ENCODE measurements at places on chromosomes 2 and 18.
A peak's percentile ranks its signal among the peaks of the same experiment; 100 is the strongest.

DNA sequence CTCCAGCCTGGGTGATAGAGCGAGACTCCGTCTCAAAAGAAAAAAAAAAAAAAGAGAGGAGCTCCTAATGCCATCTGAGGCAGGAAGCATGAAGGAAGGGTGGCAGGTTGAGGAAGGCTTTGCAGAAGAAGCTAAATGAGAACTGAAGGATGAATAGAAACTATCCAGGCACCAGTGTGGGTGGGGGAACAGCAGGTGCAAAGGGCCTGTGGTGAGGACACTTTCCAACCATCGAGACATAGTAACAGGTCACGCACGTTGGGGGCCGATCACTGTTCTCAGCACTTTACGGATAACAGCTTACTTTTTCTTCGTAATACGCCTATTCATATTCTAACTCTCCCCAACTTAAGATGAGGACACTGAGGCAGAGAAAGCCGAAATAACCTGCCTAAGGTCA lies 58.4 kb downstream of the NGEF start:
- no peak for DNase-seq

GRCh38 chr2:73837847-73838585 lies 9.3 kb downstream of the STAMBP start:
- no peak for DNase-seq

GRCh38 chr2:42961385-42961811 lies 169.0 kb upstream of the HAAO start:
- DNase-seq: peak; percentile 74

- peak; percentile 33 for DNase-seq
Observed at GRCh38 chr2:196592331-196592910, 47.1 kb upstream of the CCDC150 start.

GRCh38 chr2:109102588-109103233 lies 26.3 kb upstream of the SH3RF3 start:
- no peak for DNase-seq

GRCh38 chr18:78978349-78979055 lies 1.1 kb upstream of the SALL3 start:
- peak; percentile 7 for DNase-seq

GRCh38 chr2:211623096-211623495 lies 915.5 kb downstream of the ERBB4 start:
- DNase-seq: no peak

DNA sequence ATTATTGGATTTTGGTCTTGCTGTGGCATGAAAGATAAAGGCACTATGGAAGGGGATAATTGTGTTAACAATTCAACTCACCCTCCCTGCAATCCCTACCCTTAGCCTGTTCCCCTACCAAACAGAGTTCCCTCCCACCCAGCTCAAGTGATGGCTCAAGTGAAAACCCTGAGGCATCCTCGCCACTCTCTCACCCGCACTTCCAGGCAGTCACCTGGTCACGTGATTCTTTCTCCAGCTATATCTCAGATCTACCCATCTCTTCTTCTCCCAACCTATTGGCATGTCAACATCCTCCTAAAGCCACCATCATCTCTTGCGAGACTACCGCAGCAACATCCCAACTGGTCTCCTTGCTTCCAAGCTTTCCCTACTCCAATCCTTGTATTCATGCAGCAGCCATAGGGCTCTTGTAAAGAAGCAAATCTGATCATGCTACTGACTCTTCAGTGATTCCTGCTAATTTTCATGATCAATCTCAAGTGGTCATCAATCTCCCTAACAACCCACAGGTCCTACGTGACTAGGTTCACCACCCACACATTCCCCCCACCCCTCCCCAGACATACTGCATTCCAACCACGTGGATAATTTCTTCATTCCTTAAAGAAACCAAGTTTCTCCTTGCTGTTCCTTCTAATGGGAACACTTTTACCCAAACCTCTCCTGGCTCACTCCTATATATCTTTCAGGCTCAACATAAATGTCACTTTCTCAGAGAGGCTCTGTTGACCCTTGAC lies 66.7 kb downstream of the MBD2 start:
- DNase-seq: no peak

- DNase-seq: no peak
Observed at GRCh38 chr18:59646963-59647307, 50.3 kb downstream of the CCBE1 start.

DNA sequence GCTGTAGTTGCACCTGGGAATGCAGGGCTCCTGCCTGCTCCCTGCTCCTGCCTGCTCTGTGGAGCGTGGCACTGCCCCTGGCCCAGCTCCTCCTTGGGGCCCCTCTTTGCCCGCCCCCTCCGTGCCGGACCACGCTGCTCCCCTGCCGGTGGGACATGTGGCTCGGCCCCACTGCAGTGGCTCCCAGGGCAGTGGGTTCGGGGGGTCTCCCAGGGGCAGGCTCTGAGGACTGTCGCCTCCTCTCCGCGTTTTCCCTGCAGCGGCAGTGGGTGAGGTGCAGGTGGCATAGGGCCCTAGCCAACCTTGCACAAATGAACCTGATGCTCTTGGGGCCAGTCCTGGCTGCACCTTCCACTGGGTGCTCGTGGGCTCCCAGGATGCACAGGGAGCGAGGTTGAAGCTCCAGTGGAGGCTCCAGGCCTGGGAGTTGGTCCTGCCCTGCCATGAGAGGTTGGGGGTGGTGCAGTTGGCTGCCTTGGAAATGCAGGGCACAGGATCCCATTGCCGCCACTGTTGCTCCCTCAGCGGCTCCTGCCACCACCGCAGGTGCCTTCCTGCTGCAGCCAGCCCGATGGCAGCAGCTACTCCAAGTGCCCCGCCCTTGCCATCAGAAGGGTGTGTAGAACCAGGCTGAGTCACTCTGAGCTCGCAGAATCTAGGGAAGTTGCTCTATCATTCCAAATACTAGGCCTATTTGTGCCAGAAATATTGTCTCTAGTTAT lies 313.1 kb upstream of the SYT4 start:
- no peak for DNase-seq

DNA sequence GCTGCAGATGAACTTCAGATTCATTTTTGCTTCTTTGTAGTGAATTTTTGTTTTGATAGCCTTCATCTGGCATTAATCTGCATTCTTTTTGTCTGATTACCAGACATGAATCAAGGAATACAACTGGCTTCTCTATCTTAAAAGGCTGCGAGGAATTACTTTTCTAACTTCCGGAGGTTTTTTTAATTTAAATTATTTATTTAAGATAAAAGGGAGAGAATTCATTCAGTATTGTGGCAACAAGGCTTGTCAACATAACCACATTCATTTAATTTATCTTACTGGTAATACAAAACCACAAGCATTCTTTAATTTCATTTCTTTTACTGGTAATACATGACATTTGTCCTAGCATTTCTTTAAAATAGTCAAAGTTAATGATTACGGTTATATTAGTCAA lies 36.0 kb downstream of the CSRNP3 start:
- DNase-seq: no peak

GRCh38 chr2:42984081-42984480 lies 191.7 kb upstream of the HAAO start:
- no peak for DNase-seq

DNA sequence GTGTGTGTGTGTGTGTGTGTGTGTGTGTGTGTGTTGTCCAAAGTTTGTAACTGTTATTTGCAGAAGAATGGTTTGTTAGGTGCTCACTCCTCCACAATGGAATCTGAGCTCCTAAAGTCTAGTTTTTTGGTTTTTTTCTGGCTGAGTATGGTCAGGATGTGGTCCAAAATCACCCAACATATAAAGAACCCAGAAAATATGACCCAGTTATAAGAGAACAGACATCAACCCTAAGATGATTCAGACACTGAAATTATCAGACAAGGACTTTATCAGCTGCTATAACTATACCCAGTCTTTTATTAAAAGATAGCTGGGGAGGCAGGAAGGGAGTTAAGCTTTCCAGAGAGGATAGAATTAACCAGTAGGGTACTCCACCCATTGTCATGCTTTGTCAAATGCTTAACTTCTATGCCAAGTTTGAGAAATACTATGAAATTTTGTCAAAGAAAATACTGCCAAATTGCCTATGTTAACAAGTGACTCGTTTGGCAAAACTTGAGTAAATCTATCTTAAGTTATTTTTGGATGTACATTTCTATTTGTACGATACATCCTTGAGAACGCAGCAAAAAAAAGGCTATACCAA lies 57.5 kb downstream of the TANK start:
- DNase-seq: no peak

GRCh38 chr2:150019063-150019462 lies 431.5 kb upstream of the MMADHC start:
- no peak for DNase-seq

GRCh38 chr18:48404716-48405507 lies 4.3 kb downstream of the ZBTB7C start:
- DNase-seq: peak; percentile 54

DNA sequence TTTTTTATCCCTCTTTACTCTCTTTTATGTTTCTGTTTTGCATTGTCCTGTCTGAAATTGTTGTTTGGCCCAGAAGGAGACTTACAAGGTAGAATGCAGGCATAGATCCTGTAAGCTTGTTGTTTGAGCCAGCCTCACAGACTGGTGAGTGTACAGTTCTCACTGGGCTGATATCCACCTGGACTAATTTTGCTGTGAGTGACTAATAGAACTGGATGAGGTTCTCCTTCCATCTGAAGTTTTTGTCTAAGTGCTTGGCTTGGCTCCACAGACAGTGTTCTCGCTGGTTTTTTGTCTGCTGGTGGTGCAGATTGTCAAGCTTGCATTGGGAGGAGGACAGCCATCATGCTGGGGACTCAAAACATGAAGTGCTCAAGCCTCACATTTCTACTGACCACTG lies 495.7 kb downstream of the TSN start:
- DNase-seq: peak; percentile 28

GRCh38 chr2:168951871-168952270 lies 50.8 kb downstream of the G6PC2 start:
- DNase-seq: no peak

GRCh38 chr2:204487447-204488229 lies 57.6 kb upstream of the PARD3B start:
- no peak for DNase-seq

GRCh38 chr2:30273574-30273929 lies 42.2 kb downstream of the LBH start:
- no peak for DNase-seq

- DNase-seq: peak; percentile 100
Observed at GRCh38 chr2:110101280-110101844, 14.3 kb downstream of the MALL start.

GRCh38 chr2:225814554-225814953 lies 415.0 kb downstream of the NYAP2 start:
- no peak for DNase-seq

DNA sequence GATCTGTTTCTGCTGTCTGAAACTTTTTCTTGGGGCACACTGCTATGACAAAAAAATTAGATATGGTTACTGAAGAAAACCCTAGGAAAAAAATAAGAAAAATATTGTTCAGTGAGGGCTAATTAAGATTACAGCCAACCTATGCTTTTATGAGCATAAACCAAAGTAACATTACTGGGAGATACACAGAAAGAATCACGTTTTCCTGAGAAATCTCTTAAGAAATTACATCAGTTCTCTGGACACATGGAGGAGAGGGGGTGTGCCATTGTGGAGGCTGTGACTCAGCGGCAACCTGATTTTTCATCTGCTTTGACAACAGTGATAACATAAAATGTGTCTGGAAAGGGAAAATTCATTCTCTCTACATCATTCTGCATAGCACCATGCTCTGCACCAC lies 13.4 kb upstream of the NMI start:
- DNase-seq: peak; percentile 82

- no peak for DNase-seq
Observed at GRCh38 chr18:31042406-31043181, at the start of gene DSC3. TSS of gene DSC3 (minus strand) at chr18:31042742. CDS start at chr18:31042660, 82 bp downstream.

DNA sequence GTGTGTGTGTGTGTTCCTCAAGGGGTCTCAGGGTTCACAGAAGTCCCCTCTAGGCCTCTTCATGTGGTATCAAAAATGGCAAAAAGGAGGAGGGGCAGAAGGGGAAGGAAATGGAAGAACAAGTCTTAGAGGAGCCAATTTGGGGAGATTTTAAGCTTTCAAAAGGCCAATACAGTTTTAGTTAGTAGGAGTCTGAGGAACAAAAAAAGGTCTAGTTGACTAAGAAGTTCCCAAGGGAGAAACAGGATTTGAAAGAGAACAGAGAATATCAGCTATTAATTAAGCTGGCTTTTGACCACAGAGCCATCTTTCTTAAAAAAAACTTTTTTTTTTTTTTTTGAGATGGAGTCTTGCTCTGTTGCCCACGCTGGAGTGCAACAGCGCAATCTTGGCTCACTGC lies 7.1 kb downstream of the RNF125 start:
- DNase-seq: no peak

DNA sequence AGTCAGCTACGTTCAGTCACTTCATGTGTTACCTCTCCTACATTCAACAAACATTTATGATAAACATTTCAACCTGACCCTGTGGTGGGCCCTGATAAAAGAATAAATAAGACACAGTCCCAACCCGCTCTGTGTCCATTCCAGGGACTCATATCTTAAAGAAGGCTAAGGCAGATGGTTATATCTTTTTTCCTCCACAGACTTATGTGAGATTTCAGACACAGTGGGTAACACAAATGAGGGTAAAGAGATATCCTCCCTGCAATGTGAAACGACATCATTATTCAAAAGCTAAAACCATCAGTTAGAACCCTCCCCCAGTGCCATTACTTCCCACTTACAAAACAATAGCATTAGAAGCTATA lies 11.1 kb upstream of the HNRNPLL start:
- no peak for DNase-seq

DNA sequence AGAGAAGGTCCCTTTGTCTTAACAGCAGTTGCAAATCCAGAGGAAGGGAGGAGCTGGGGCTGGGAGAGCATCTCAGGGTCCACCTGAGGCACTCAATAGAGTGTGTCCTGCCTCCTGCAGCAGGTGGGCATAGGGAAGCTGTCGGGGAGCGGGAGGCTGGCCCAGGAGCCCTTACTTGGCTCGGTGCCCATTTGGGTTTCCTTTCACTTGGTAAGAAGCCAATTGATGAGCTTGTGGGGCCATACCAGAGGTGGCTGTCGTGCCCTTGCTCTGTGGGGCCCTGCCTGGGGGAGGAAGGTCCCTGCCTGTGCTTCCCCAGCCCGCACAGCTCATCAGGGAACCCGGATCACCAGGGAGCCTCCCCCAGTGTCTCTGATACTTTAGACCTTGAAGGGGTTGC lies 229.7 kb downstream of the DYSF start:
- no peak for DNase-seq

- DNase-seq: no peak
Observed at GRCh38 chr2:119697290-119698020, 18.5 kb downstream of the TMEM177 start.

Measured in fibroblast of mammary gland (primary cell).